Omental fat pad (tissue), 4 donors: ENCODE measurements at places on chromosomes 5 and 9.

GRCh38 chr5:102130890-102131289 lies 165.2 kb downstream of the SLCO4C1 start:
- DNase-seq = no peak

DNA sequence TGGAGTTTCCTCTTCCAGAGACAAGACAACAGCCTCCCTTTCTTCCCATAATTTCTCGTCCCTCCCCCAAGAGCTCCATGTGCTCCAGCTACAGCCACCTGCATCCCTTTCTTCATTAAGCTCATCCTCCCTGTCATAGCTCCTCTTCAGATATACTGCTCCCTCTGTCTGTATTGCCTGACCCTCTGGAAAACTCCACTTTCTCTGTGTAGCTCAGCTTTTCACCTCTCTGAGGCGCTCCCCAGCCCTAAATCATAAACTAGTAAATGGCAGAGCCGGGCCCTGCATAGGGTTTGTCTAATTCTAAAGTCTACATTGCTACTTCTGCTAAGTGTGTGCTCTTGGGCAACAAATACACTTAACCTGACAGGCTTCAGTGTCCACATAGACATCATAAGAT lies 8.8 kb upstream of the PLIN2 start:
- DNase-seq = no peak

DNA sequence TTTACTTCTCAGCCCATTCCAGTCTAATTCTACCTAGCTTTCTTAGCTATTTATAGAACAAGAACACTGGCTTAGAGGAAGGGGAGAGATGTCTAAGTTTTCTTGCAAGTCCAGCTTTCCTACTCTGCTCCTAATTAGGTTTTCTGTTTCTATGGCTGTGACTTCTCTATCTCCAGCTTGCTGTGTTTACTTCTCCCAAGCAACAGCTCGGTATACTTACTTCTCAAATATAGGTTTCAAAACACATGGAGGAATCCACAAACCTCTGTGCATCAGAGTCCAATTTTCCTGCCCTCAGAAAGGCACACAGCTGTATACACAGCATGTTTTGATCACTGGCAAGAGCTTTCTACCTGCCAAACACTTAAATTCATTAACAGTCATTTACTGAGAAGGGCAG lies 17.4 kb upstream of the HMGCR start:
- no peak for DNase-seq

GRCh38 chr5:142847898-142848790 lies 78.0 kb downstream of the ARHGAP26 start:
- DNase-seq = no peak

- DNase-seq = no peak
Observed at GRCh38 chr9:27771803-27772545, 198.7 kb upstream of the C9orf72 start.

- DNase-seq = no peak
Observed at GRCh38 chr9:127778280-127779135, at the start of gene SH2D3C. TSS of gene SH2D3C (minus strand) at chr9:127778666. CDS start at chr9:127778627, 39 bp downstream.
